ENCODE measurements at places on chromosomes 7 and 10.

DNA sequence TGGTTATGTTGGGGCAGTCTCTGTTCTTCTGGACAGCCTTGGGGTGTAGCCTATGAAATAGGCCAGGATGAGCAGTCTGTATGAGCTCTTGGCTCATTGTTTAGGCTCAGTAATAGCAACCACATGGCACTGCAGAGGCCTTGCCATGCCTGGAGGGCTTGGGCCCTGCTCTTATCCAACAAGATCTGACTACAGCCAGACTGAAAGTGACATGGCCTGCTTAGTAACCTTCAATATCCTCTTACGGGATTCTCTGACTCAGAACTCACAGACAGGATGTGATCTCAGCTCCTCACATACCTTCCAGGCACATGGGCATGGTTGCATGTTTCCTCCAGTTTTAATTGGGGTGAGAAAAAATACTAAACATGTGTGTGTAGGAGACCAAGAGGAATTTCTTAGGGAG lies 289.3 kb downstream of the PTEN start:
- peak; percentile 39 for DNase-seq

DNA sequence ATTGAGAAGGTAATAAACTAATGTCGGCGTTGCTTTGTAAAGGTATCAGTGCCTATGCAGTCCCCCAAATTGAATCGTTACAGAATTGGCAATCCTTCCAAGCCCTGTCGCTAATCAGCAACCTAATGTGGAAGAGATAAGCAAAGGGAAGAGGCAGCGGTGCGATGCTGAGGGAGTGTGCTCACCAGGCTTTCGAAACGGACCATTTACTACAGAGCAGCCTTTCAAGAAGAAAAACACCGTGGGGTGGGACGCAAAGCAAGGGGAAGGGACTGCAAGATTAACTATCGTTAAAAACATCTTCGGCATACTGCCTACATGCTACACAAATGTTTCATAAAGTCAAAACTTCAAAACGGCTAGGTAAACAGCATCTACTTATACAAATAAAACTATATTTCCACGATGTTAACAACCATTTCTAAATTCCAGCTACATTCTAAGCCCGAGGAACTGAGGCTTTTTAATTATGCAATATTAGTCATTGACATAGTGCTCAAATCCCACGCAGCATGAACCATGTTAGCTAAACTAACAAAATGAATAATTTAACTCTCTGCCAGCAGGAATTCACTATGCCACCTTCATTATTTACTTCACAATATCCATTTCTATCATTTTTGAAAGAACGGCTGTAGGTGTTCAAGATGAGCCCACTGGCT lies 85.2 kb downstream of the CHCHD3 start:
- no peak for DNase-seq

GRCh38 chr7:116239434-116239833 lies 29.1 kb downstream of the TES start:
- DNase-seq = no peak

DNA sequence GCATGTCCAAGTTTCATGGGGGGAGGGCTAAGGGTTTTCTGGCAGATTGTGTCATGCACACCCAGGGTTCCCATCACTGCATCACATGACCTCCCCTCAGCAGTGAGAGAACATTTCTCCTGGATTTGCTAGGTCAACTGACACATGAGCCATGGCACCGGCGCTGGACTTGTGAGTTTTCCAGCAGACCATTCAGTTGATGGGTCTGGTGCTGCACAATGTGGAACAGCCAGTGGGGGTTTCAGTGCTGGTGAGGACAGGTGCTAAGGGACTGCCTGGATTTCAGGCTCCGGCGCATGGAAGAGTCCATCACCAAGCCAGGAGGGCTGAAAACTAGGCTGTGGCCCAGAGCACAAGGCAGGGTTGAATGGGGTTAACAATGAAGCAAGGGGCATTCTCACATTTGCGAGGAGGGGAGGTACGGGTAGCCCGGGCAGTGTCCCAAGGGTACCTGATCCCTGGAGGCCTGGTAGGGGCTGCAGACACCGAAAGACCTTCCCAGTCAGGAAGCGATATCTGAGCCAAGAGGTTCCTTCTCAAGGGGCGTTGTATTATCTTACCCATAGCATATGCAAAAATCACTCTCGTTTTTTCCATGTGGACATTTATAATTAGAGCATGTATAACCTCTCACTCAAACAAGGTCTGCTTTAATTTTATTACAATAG lies 203.0 kb downstream of the TNS3 start:
- no peak for DNase-seq

GRCh38 chr7:106462365-106462859 lies 177.6 kb upstream of the NAMPT start:
- DNase-seq = peak; percentile 74

DNA sequence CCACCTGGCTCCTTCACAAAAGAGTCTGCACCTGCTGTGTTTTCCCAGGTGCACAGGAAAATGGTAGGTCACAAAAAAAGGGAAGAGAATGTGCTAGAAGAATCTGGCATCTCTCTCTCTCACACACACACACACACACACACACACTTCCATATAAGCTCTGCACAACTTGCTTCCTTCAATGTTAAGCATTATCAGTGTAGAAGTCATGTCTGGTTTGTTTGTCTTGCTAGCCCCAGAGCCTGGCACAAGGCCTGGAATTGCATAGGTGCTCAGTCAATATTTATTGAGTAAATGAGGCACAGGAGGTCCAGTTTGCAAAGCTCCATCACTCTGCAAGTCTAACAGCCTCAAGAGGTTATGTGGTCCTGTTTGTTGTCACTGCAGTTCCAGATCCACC lies 867.3 kb upstream of the AUTS2 start:
- no peak for DNase-seq

- DNase-seq = no peak
These were observed 85.8 kb upstream of the EGFR start for GRCh38 chr7:54932818-54933543.

GRCh38 chr7:923108-924041 lies 31.1 kb downstream of the ADAP1 start:
- peak; percentile 86 for DNase-seq

- DNase-seq = no peak
These were observed 253.6 kb downstream of the KCNMA1 start for GRCh38 chr10:77383861-77384553.

DNA sequence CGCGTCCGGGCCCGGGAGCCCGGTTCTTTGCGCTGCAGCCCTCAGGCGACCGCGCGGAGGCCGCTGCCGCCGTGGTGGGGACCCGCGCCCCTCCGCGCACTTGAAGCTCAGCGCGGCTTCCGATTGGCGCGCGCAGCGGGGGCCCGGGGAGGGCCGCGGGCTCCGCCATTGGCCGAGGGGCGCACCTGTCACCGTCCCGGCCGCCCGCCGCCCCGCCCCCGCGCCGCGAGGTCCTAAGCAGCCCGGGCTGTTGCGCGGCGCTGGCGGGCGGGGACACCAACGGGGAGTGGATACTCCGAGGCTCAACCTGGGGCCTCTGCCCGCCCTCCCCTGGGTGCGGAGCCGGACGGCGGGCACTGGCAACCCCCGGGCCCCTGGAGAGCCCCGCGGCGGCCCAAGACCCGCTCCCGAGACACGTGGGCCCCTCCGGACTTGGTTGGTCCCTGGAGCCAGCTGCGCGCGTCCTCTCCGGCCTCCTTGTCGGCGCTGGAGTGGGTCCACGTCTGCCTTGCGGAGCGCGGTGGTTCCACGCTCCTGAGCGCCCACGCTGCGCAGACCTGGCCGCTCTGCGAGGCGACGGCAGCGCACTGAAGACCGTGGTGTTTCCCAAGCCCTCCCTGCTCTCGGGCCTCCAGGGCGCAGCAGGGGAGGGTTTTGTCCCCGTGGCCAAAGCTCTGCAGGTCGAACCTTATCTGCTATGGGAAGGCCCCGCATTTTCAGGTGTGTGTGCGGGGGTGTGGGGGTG lies at the start of gene MNX1:
Gene MNX1, minus strand, starts transcription at position 76 of the 745 bp plus-strand sequence. CDS start 313 bp downstream, outside the sequence.
- no peak for DNase-seq

DNA sequence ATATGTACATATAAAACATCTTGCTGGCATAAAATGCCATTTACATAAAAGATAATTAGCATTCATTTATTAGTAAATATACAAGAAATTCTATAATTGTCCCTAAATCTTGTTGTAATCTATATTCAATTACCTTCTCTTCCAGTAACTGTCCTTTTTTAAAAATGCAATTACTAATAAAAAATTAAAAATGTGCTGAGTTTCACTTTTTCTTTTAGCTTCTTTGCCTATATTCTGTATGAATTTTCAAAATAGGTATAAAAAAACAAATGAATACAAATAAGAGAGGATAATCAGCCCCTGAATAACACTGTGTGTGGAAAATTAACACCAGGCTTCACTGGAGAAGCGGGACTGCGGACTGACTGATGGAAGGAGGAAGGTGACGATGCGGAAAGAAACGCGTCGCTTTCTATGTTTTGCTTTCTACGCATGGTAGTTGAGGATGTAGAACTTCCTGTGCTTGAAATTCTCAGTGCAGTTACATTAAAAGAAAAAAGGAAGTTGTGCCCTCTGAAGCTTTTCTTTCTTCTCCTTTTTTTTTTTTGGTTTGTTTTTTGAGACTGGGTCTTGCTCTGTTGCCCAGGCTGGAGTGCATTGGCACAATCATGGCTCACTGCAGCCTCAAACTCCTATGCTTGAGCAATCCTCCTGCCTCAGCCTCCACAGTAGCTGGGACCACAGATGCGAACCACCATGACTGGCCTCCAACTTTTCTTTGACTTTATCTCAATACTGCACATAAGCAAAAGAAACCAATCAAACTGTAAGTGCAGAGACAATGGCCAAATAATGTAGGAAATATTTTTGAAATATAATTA lies 7.4 kb upstream of the ZMYND11 start:
- peak; percentile 98 for DNase-seq

DNA sequence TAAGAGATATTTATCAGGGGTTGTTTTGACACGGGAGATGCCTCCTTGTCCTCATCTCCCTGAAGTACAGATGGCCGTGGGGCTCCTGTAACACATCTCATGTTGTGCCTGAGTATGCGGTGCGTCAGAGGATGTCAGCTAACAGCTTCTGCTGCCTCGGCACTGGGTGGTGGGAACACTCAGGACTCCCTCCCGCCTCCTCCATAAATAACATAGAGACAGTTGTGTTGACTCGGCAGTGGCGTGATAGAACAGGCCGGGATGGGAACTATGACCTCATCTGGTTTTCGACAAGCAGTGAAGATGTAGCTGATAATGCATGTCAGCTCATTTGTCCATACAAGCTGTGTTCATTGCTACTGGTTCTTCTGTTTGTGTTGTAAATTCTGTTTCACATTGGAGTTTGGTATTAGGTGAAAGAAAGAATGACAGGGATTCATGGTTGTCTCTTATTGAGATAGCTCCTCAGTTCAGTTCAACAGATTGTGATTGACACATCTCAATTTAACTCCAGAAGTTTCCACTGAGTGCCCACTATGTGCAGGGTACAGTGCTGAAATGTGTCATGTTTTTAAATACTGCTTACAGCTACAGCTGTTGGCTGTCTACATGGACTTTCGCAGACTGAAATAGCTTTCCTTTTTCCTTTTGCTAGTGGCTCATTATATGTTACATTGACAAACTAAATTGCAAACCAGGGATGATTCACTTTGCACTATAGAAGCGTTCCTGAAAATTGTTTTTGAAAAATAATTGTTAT lies 87.4 kb downstream of the CHN2 start:
- DNase-seq = no peak

DNA sequence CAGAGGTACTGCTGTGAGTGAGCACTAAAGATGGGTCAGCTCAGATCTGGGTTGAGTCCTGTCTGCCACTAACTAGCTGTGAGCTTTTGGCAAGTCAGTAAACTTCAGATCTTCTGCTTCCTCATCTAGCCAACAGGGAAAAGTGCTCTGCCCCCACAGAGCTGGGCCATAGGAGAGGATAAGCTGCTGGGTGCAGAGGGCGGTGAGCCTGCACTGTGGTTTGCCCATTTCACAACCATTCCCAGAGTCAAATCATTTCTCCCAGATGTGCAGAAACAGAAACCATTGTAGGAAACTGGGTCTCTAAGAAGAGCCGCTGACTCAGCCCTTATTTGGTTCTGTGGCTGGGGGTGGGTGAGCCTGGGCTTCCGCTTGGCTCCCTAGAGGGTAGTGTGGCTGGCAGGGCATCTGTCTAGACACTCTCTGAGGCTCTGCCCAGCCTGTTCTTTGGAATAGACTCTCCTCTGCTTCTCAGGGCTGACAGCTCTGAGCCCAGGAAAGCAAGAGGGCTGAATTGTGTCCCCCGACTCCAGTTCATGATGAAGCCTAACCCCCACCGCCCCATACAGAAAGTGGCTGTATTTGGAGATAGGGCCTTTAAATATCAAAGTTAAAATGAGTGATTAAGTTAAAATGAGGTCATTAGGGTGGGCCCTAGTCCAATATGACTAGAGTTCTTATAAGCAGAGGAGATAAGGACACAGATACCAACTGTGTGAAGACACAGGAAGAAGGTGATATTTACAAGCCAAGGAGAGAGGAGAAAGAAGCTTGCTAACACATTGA lies 29.5 kb upstream of the ARHGAP22 start:
- DNase-seq = peak; percentile 99

GRCh38 chr10:97074256-97075145 lies 111.3 kb downstream of the SLIT1 start:
- no peak for DNase-seq

DNA sequence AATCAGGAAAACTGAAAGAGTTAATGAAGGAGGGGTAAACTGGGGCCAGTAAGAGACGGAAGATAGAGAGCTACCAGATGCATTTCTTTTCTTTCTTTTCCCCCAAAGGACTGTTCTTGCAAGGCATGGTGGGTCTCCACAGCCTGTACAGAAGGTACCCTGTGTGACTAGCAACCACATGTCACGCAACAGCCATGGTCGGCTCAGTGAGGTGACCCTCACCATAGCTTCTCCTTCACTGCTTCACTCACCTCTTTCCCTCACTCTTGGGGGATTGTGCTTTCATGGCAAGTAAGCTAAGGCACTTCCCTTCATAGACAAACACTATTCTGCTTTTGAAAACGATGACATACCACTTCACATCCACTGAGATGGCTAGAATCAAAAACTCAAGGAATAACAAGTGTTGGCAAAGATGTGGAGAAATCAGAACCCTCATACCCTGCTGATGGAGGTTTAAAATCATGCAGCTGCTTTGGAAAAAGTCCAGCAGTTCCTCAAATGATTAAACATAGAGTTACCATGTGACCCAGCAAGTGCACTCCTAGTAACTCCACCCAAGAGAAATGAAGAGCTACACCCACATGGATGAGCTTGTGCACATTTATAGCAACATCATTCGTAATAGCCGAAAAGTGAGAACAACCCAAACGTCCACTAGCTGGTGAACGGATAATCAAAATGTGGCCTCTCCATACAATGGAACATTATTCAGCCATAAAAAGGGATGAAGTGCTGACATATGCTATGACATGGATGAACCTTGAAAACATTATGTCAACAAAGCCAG lies 3.8 kb upstream of the INSIG1 start:
- no peak for DNase-seq

- DNase-seq = no peak
These were observed 51.9 kb upstream of the CFAP46 start for GRCh38 chr10:132994185-132994796.

GRCh38 chr10:11668847-11669610 lies 57.6 kb upstream of the USP6NL start:
- DNase-seq = no peak

Data from Kasumi-1 (cell line).